ENCODE measurements at places on chromosomes 5 and 9.
A peak's percentile ranks its signal among the peaks of the same experiment; 100 is the strongest.

DNA sequence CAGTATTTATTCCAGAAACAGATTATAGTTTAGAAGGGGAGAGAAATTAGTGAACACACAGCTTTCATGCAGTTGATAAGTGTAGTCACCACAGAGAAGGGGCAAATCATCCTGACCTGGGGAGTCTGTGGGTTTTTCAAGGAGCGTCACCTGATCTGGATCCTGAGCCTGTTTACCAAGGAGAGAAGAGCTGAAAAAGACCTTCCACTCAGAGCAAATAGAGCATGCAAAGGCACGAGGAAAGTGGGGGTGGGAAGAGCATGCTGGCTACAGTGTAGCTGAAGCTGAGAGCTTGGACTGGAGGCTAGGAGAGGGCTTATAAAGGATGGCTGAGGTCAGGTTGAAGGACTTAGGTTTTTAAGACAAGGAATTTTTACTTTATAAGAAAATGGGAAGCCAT, 30.4 kb downstream of the ACO1 start:
- DNase-seq = no peak

DNA sequence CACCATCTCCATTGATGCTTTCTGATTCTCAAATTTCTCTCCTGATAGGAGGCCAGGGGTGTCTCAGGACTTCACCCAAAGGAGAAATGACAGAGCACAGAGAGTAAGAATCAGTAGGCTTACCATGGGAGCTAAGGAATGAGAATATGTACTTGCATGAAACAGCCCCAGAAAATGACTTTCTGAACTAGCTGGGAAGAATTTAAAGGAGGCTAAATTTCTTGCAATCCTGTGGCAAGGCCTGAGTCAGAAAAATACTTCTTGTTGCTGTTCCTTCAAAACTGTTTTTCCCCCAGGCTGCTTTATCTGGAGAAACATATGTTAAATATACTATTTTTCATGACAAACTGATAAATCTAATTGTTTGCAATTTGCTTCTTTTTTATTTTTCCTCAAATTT, 53.4 kb upstream of the FBXL7 start:
- no peak for DNase-seq

DNA sequence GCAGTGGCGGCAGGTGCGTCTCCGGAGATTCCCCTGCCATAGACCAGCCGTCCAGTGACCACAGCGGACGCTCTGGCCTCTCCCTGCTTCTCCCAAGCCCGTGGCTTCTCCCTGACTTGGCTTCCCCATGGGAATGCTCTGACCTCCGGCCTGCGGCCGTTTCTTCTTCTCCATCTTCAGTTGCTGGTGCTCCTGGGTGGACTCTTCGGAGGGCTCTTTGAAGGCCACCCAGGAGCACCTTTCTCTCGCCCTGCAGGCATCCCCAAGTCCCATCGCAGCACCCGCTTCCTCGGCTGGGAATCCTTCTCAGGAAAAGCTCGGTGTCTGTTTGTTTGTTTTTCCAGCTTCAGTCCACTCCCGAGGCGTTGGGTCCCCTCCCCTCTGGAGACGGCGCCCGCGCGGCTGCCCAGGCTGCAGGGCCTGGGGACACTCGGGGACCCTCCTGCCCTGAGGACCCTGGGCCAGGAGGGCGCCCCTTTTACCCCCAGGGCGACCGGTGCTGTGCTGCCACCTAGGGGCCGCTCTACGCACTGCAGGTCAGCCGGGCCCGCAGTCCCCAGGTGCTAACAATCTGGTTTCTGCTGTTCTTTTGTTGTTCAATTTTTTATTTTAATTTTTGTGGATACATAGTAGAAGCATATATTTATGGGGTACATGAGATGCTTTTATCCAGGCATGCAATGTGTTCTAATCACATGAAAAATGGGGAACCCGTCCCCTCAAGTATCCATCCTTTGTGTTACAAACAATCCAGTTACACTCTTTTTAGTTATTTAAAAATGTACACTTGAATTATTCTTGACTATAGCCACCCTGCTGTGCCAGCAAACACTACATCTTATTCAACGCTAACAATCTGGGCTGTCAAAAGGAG, 197.9 kb upstream of the ADAMTS16 start:
- DNase-seq = peak; percentile 20

- DNase-seq = no peak
Observed at GRCh38 chr5:61295365-61295764, 36.7 kb upstream of the ZSWIM6 start.

GRCh38 chr5:28269978-28270377, 1231.6 kb upstream of the CDH9 start:
- DNase-seq = no peak

DNA sequence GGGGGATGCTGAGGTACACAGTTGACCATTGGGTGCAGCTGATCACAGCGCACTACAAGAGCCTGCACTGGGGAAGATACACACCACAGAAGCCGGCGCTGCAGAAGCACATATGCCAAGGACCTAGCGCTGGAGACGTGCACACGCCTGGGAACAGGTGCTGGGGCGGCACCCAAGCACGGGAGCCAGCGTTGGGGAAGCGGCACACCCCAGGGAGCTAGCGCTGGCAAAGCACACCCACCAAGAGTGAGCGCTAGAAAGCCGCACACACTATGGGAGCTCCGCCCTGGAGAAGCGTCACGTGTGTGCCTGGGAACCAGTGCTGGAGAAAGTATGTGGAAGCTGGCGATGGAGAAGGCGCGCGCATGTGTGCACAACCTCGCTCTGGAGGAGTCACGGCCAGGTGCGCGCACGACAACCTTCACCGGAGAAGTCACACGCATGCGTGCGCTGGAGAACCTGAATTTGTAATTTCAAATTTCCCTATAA, 4.5 kb downstream of the FANCC start:
- no peak for DNase-seq

DNA sequence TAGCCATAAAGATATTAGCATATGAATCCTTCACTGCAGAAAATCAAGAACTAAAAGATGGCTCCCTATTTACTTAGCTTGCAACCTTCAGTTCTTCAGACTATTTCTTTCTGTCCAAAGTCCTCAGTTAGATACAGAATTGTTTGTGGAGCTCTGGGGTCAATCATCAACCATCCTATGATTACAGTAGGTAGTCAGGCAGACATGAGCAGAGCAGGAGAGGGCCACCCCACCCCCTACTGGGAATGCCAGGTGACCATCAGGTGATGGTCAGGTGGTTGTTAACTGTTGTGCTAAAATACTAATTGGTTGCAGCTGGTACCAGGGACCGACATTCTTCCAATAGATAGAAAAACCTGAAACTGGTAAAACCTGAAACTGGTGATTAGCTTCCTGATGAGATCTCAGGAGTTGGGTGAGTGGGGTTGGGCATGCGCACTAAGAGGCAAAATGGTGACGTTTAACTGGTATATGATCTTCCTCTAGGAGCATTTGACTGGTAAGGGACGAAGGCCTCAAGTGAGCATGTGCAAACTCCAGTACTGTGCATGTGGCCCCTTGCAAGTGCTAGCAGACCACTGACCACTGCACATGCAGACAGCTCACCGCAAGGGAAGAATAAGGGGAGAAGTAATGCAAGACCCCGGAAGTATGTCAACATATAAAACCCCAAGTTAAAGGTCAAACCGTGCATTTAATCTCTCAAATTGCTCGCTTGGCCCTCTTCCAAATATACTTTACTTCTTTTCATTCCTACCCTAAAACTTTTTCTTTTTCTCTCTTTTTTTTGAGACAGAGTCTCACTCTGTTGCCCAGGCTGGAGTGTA, 13.6 kb downstream of the C9orf57 start:
- no peak for DNase-seq

DNA sequence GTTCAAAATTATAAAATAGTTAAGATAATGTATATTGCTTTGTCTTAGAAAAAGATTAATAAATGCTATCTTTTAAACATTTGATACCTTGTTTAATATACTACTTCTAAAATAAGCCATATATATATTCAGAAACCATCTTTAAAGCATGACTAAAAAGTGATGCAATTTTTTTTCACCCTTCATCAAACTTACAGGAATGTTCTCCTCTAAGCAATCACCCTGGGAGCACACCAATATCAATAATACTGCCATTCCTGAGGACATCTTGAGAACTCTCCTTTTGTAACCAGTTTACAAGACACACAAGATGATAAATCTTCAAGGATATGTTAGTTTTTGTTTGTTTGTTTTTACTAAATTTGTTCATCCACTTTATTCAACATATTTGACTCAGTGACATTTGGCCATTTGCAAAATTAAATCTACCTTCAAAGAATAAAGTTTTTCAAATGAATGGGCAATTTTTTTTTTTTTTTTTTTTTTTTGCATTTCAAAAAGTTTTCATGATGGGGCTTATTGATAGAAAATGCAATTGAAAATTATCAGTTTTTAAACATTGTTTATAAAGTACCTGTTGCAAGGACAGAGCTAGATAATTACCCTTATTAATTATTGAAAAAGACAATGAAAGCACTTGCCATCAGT, 17.2 kb downstream of the FOXD1 start:
- DNase-seq = no peak

GRCh38 chr5:147645197-147645596, 135.3 kb upstream of the DPYSL3 start:
- no peak for DNase-seq

- no peak for DNase-seq
Observed at GRCh38 chr5:178551059-178551458, 39.1 kb downstream of the COL23A1 start.

- no peak for DNase-seq
Observed at GRCh38 chr9:133494636-133495326, 15.9 kb upstream of the SLC2A6 start.

GRCh38 chr5:135032999-135033861, 798 bp downstream of the PITX1 start:
- no peak for DNase-seq

DNA sequence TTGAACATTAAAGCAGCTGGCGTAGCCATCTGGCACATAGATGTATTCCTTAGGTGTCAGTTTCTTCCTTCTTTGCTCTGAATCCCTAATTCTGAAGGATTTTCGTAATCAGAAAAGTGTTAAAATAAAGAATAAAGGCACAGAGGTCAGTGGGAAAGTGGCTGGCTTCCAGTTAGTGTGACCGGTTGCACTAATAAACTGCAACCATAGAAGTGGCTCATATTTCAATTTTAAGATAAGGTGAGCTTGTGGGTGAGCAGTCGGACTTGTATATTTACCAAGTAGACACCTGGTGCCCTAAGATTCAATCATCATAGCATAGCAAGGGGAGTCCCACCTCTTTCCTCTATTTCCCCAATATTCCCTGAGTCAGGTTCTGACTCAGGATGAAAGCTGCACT, 459.6 kb downstream of the ACTL7B start:
- DNase-seq = no peak

Measured in GM18507 (cell line).